ENCODE measurements at places on chromosomes 2 and 18.

GRCh38 chr2:83587309-83587708, 871.8 kb downstream of the SUCLG1 start:
- DNase-seq, result no peak

DNA sequence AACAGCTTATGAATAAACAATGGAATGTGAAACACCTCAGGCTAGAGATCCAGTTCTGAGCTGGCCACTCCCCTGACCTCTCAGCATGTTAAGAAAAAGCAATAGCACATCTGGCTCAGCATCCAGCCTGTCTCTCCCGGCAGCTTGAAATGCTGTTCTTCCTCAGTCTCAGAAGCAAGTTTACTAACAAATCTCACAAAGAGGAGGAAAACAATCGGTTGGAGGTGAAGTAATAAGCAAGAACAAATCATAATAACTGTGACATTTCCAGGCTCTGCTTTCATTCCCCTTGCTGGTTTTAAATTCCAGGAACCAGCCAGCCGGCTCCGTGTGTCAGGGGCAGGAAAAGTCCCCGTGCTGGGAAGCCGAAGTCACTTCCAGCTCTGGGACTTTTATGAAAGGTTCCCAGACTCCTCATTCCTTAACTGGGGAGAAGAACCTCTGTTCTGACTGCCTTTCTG, 133.9 kb upstream of the ARL4C start:
- DNase-seq, result peak; percentile 33

GRCh38 chr18:57269756-57270155, 82.6 kb upstream of the ST8SIA3 start:
- DNase-seq, result no peak

- no peak for DNase-seq
Measured at GRCh38 chr2:191666226-191666625, 11.7 kb upstream of the NABP1 start.

GRCh38 chr18:9365406-9365805, 30.8 kb downstream of the TWSG1 start:
- no peak for DNase-seq

GRCh38 chr2:27441958-27442919, at the start of gene KRTCAP3:
Gene KRTCAP3, plus strand, starts transcription at chr2:27442381. Its CDS starts 32 bp downstream, at chr2:27442413.
- DNase-seq, result no peak

GRCh38 chr18:48803518-48803917, 147.2 kb downstream of the SMAD7 start:
- DNase-seq, result no peak

- DNase-seq, result no peak
Measured at GRCh38 chr18:21669736-21670285, 34.8 kb downstream of the ABHD3 start.

- peak; percentile 73 for DNase-seq
Measured at GRCh38 chr2:108988796-108989713, at the start of gene EDAR. Gene EDAR, minus strand, starts transcription at chr2:108989220. Its CDS starts 58,206 bp downstream, at chr2:108931014.

DNA sequence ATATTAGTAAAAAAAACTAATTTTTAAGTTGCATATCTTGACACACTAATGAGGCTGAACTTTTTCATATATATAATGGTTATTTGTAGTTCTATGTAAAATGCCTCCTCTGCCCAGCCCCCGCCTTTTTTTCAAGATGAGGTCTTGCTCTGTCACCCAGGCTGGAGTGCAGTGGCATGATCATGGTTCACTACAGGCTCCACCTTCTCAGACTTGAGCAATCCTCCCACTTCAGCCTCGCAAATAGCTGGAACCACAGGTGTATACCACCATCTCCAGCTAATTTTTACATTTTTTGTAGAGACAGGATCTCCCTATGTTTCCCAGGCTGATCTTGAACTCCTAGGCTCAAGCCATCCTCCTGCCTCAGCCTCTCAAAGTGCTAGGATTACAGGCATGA, 24.3 kb downstream of the ATF2 start:
- DNase-seq, result no peak

- no peak for DNase-seq
Measured at GRCh38 chr18:50313031-50313607, 25.6 kb upstream of the CXXC1 start.

- no peak for DNase-seq
Measured at GRCh38 chr2:115610888-115611287, 1168.4 kb downstream of the DPP10 start.

DNA sequence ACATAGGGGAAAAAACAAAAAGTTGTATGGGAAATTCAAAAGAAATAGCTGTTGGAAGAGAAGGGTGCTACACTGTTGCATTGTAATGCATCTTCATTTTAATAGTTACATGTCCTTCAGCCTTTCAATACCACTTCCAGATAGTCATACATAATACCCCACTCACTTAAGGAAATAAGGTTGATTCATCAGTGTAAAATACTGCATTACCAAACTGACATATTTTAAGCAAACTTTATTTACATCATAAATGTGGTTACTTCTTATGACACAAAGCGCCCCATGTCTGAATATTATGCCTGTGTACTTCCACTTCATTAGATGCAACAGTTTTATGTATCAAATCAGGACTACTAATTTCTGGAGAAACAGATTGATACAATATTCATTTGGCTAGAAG, 4.5 kb downstream of the RBMS1 start:
- DNase-seq, result no peak

GRCh38 chr2:74441690-74442482, at the start of gene RTKN:
Gene RTKN, minus strand, starts transcription at chr2:74441937. Its CDS starts 121 bp downstream, at chr2:74441816.
- peak; percentile 43 for DNase-seq

- DNase-seq, result no peak
Measured at GRCh38 chr2:30380824-30381223, 66.2 kb upstream of the LCLAT1 start.

DNA sequence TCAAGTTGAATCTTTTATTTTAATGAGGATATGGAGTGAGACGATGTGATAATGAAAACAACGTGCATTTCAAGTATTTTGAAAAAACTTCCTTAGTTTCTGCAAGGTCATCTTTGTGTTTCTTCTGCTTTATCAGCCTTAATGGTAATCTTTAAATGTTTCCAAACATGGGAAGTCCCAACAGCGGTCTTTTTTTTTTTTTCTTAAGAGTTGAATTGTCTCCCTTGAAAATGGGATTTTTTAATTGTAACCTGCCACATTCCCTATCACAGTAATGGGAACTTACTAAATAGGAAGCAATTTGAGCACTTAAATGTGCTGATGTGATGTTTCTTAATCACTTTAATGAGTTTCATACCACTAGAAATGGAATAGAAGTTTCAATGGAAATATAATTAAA, 45.8 kb downstream of the ATIC start:
- DNase-seq, result no peak

- no peak for DNase-seq
Measured at GRCh38 chr18:79234438-79234837, 161.3 kb upstream of the NFATC1 start.

GRCh38 chr18:51941999-51942398, 398.0 kb upstream of the DCC start:
- DNase-seq, result no peak

DNA sequence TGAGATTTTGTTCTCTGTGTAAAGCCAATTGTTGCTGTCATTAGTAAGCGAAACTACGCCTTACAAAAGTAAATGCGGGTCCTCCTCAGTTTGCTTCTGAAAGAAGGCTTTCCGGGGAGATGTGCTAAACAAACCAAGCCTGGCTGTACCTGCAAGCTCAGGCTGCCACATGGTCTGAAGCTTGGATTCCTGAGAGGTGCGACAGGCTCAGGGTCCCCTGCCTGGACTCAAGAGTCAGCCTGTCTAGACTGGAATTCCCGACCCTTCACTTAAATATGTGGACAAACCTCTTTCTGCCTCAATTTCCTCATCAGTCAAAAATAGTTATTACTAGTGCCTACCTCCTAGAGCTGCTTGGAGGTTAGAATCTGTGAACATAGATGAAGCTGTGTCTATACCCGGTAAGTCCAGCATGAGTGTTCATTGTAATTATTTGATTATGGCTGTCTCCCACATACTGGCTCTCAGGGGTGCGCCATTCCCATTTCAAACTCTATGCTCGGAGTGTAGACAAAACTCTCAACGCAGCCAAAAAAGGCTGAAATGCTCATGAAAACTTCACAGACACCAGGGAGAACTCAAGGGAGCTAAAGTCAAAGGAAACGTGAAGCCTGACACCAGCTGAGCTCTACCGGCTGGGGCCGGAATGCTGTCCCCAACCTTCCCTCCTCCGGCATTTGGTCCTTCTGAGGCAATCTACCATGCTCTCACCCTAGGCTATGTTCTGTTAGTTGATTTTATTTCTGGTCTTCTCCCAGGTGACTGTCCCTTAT, 31.4 kb downstream of the SOWAHC start:
- no peak for DNase-seq

- DNase-seq, result no peak
Measured at GRCh38 chr2:240920783-240921231, 14.7 kb downstream of the CROCC2 start.

Data from spinal cord (tissue), 10 donors.